Amniotic stem cell (primary cell): ENCODE measurements at places on chromosomes 7 and 10.

GRCh38 chr10:26879744-26880143, 19.0 kb upstream of the ABI1 start:
- DNase-seq = no peak

- DNase-seq = no peak
These were observed 696.3 kb upstream of the GALNT17 start for GRCh38 chr7:70435634-70436033.

- DNase-seq = no peak
These were observed 17.5 kb downstream of the RGR start for GRCh38 chr10:84262190-84262956.

DNA sequence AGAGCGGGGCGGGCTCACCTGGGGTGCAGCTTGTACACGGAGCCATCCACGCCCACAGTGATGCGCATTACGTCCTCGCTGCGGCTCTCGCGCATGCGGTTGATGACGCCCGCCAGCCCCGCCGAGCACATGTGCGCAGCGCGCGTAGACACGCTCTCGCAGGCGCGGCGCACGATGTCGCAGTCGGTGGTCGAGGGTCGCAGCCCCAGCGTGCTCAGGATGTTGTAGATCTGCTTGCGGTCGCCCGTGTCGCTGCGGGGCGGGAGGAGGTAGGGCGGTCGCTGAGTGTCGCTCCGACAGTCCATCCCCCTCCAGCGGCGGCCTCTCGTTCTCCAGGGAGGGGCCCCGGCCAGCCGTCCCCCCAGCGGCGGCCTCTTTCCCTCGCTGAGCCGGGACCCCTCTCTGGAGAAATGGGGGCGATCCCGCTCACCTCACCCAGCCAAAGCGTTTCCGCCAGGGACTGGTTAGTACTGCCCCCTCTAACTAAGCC, 4.4 kb upstream of the MYL7 start:
- no peak for DNase-seq

- DNase-seq = no peak
These were observed 56.1 kb upstream of the SH2B2 start for GRCh38 chr7:102230593-102230992.
